ENCODE measurements at places on chromosomes 6 and 20.

DNA sequence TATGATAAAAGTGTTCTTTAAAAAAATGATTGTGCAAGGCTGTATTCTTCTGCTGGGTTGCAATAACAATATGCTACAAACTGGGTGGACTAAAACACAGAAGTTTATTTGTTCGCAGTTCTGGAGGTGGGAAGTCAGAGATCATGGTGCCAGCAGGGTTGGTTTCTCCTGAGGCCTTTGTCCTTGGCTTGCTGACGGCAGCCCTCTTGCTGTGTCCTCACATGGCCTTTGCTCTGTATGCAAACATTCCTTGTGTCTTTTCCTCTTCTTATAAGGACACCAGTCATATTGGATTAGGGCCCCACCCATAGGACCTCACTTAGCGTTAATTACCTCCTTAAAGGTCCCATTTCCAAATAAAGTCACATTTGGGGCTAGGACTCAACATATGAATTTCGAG, 220.4 kb downstream of the SAMD5 start:
- no peak for DNase-seq

GRCh38 chr6:138533667-138534066, 34.4 kb upstream of the NHSL1 start:
- no peak for DNase-seq

DNA sequence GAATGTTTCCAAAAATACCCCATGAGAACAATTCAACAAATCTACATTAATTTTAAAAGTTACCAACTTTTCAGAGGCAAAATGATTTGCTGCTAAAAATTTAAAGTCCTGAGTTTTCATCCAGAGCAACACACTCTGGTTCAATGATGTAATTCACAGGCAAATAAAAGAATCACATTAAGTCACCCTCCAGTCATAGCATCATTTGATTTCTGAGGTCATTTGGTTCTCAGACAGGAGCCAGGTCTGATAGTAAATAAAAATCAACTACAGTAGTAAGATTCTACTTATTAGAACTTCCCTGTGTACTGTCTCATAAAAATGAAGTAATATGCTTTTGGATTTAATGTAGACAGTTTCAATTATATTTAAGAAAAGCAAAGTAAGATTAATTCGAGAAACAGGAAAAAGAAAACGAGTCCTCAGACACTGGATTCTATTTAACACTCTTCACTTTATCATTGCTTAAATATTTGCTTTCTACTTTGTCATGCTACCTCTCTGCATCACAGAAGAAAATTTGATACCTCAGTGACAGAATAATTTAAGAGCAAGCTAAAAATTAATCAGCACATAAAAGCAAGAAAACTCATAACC, 25.8 kb downstream of the MAP7 start:
- no peak for DNase-seq

DNA sequence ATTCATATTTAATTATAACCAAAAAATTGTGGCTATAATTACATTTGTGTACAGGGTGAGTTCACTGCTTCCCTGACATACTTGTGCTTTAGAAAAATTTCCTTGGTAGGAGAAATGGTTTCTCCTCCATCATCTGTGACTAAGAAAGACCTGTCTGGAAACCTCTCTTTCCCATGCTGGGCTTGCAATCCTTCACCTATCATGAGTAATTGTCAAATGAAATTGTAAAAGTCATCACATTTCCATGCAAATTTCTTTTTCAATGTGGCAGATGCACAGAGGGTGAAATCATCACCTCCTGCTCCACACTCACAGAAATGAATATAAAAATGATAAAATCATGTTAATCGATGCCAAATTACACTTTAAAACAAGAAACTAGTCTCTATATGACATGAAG, 1.5 kb upstream of the SIRPB1 start:
- no peak for DNase-seq

Measured in AG10803 (cell line).